Hair follicular keratinocyte (primary cell): ENCODE measurements at places on chromosomes 4 and X. TPM values are rescaled to one million over a fixed set of nuclear protein-coding genes. Genes with fewer than 3 reads are reported as not detected.

The TLL1 gene
- 3.7 and 9.5 TPM in 2 replicates for total RNA-seq

The ASB5 gene
- total RNA-seq = not detected in 2 replicates

The SLC26A1 gene
- not detected in 2 replicates for total RNA-seq

The FDCSP gene
- total RNA-seq = not detected in 2 replicates

The DCTD gene
- 78.9 and 87.3 TPM in 2 replicates for total RNA-seq

The CYBB gene
- total RNA-seq = not detected in 2 replicates

The RPS6KA6 gene
- total RNA-seq = 0.23 and 0.70 TPM in 2 replicates

The TRO gene
- 3.9 and 5.3 TPM in 2 replicates for total RNA-seq

The SOD3 gene
- total RNA-seq = not detected in 2 replicates

The PNMA6A gene
- total RNA-seq = 0.11 TPM in 1 of 2 replicates, not detected in the other

The GAGE12G gene
- not detected in 2 replicates for total RNA-seq

The POU3F4 gene
- not detected in 2 replicates for total RNA-seq

The BTK gene
- total RNA-seq = 0.04 TPM in 1 of 2 replicates, not detected in the other

The FOXR2 gene
- total RNA-seq = not detected in 2 replicates

The GAGE1 gene
- total RNA-seq = not detected in 2 replicates

The GC gene
- not detected in 2 replicates for total RNA-seq

The SPIN2A gene
- total RNA-seq = not detected in 2 replicates

The KLB gene
- total RNA-seq = 0.08 TPM in 1 of 2 replicates, not detected in the other

The REPS2 gene
- 0.38 and 1.8 TPM in 2 replicates for total RNA-seq
